ENCODE measurements at places on chromosomes 12 and 14.

DNA sequence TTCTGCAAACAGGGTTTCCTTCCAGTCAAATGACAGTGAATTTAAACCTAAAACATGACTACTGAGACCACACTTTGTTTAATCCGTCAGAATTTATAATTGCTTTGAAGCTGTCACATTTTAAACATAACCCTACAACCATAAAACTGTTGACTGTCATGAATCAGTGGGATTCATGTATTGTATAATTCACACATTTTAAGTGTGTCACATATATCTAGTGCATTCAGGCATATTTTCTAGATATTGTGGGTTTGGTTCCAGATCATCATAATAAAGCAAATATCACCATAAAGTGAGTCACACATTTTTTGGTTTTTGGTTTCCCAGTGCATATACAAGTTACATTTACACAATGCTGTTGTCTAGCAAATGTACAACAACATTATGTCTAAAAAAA lies 304.4 kb downstream of the TMEM132D start:
- peak; percentile 40 for DNase-seq

DNA sequence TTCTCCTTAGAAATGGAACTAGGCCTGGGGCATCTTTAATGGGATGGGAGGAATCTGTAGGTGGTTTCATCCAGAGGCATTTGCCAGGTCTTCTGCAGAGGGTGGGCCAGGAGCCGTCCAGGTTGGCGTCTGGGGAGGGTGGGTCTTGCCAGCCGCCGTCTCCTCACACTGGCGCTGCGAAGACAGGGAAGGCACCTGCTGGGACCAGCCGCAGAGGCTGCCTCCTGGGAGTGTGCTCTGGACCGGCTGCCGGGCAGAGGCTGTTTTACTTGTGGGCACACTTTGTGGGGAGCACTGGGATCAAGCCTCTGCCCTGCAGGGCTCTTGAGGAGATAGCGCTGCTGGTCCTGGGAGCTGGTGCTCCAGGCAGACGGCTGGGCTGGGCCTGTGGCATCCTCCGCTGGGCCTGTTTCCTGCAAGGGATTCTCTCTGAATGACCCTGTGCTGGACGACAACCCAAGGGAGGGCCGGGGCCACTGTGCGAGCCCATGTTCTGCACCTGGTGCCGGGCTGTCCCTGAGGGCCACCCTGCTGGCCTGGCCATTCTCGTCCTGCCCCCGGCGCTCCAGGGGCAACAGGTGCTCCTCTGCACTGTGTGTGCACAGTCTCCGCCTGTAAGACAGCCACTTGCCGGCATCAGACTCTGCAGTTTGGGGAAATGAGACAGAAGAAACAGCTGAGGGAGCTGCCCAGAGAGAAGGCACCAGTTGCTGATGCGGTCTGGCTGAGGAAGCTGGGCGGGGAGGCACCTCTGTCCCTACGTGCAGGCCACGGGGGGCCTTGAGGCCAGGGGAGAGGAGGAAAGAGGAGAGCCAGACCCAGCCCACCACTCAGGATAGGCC lies 10.0 kb upstream of the TEX22 start:
- no peak for DNase-seq

DNA sequence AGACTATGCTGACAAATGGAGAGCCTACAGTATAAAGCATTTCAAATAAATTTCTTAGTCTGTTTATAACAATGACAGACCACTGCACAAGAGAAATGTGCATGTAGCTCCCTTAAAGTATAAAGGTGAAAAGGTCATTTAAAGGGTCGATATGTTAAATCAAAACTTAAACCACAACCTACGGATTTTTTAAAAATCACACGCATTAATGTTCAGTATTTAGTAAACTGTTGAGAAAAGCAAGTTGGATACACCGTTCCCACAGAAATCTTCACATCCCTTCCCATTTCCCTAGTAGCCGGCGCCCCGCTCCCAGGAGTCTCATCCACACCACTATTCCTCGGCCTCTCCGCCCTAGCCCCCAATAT lies 614 bp downstream of the FKBP3 start:
- DNase-seq: peak; percentile 6

GRCh38 chr14:76375947-76376404 lies at the start of gene ESRRB:
Gene ESRRB, plus strand, starts transcription at chr14:76376137. Its CDS starts 265 bp downstream, at chr14:76376402.
- DNase-seq: peak; percentile 31

DNA sequence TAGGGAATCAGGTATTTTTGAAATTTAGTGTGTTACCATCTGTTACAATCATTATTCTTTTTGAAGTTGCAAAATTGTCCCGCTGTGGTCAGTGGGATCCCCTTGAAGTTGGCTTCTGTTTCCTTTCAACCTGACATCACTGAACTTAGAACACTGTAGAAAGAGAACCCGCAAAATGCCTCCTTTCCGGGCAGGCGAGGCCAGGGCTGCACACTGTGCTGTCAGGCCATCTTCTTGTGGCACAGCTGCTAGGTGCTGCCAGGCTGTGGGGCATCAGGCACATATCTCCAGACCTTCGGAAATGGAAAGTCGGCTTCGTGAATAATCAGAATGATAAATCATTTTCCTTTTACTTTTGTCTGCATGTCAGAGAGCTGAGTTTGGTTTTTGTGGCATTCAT lies 103.5 kb downstream of the GLT1D1 start:
- no peak for DNase-seq

GRCh38 chr14:105328678-105329390 lies 14.3 kb downstream of the PACS2 start:
- DNase-seq: no peak

- DNase-seq: no peak
These were observed 280.3 kb upstream of the DIO2 start for GRCh38 chr14:80491650-80492049.
